ENCODE measurements at places on chromosomes 1 and 21.

- DNase-seq, result no peak
Observed at GRCh38 chr1:39177706-39178105, 26.8 kb upstream of the MACF1 start.

DNA sequence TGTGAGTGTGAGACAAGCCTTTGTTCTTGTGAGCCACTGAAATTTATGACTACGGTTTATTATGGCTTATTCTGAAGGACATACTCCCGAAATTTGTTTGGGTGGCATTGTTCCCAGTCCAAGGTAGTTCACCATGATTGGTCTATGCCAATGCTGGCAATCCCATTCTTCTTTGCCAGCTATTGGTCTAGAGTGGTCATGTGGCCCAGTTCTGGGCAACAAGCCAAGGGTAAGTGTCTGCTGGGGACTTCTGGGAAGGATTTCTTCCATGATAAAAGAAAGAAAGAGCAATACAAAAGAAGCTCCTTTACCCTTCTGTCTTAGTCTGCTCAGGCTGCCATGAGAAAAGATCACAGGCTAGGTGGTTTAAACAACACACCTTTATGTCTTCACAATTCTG is 201.6 kb downstream of the SLC35F3 start:
- DNase-seq, result no peak

DNA sequence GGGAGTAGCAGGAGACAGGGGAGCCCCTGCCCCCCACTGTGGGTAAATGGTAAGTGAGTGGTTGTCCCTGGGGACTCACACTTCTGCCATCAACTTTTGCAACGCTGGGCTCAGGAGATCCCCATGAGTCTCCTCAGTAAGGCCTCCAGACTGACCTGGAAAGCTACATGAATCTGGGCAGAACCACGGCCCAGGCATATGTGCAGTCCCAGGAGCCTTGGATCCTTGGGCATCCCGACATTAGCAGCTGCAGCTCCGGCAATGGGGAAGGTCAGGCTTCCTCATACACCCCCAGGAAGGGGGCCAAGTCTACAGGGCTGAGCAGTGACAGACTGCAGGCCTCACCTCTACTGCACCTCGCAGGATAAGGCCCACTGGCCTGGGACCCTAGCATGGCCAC is 868.7 kb upstream of the ADGRL4 start:
- DNase-seq, result no peak

- DNase-seq, result peak; percentile 56
Observed at GRCh38 chr1:226637147-226637935, 88.8 kb downstream of the STUM start.
